Breast epithelium (tissue), 4 donors: ENCODE measurements at places on chromosomes 13 and 19. TPM values are rescaled to one million over a fixed set of nuclear protein-coding genes. Genes with fewer than 3 reads are reported as not detected.

GRCh38 chr19:34178274-34178610, 5.9 kb downstream of the LSM14A start:
- H3K27ac ChIP-seq = no peak overlapping the region
- no peak for DNase-seq
- H3K27me3 ChIP-seq = no peaks in the 10 kb centered on the region
- H3K4me3 ChIP-seq = no peak overlapping the region
- H3K4me1 ChIP-seq = no peaks in the 10 kb centered on the region

DNA sequence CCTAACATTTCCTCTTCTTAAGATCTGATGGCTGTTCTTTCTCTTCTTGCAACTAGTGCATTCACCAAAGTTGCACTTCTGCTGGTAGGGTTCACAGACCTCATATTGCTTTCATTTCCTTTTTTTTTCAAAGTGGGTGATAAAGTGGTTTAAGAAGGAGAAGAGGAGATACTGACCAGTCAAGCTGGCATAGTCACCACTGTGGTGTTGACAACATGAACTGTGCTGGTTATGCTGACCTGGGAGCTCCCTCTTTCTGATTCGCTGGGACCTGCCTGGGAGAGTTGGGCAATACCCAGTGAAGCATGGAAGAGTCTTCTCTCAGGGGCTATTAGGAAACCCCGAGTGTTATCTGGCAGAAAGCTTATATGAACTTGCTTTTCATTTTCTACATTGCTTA, 222.9 kb downstream of the SLITRK5 start:
- no peak overlapping the region for H3K4me3 ChIP-seq
- H3K27me3 ChIP-seq = no peaks in the 10 kb centered on the region
- no peak overlapping the region for H3K27ac ChIP-seq
- no peaks in the 10 kb centered on the region for H3K36me3 ChIP-seq

C5AR1 gene
- total RNA-seq = 20.0 TPM

PGLYRP2 gene
- total RNA-seq = 6.2 TPM

SMAD9 gene
- total RNA-seq = 5.9 TPM
